Ascending aorta (tissue), 2 donors: ENCODE measurements at places on chromosomes 2 and 18. TPM values are rescaled to one million over a fixed set of nuclear protein-coding genes. Genes with fewer than 3 reads are reported as not detected.

Gene MARCHF4
- not detected for total RNA-seq

Gene COX7A2L
- total RNA-seq = 35.2 TPM

DNA sequence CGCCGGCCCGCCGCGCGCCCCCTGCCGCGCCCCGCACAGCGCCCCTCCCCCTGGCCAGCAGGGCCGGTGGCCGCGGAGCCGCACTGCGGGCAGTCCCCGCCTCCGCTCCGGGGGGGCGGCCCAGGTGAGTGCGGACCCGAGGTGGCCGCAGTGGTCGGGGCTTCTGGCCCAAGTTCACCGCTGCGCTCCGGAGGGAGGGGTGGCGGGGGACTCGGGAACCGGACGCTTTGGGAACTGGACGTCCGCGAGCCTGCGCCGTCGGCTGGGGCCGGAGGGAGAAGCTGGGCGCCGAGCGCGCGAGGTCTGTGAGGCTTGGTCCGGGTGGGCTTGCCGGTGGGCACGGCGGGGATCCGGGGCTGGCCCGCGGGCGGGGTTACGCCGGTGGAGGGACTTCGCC lies 591 bp upstream of the LDLRAD4 start:
- no peak for DNase-seq

DNA sequence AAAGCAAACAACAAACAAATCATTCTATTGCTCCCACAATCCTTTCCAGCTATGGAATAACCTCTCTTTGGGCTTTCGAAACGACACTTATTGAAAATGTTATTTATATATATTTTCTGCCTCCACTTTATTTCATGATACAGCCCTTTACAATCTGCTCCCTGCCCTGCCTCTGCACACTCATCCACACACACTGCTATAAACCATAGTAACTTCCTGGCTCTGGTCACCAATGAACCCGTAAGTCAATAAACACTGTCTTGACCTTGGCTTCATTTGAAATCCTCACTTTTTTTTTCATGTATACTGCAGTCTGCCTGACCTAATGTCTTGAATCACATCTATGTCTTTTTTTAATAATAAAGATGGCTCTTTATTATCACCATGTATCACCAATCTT lies 161.5 kb downstream of the SLC39A10 start:
- DNase-seq = no peak

GRCh38 chr2:203401-203800 lies 60.4 kb downstream of the SH3YL1 start:
- DNase-seq = no peak

DNA sequence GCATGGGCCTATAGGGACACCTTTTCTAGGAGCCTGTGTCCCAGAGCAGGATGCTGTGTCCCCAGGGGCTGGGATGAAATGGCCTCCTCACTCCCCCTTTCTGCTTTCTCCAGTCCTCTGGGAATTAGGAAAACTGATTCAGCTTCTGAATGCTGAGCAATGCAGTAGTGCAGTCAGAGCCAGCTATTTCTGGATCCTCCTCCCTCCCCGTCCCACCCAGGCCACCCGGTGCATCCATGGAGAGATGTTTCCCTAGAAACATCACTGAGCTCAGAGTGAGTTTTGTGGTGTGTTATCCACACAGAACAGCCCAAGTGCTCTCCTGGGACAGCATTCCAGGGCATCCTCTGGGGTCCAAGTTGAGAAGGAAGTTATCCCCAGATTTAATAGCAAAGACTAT lies 125.5 kb downstream of the LOXHD1 start:
- no peak for DNase-seq
